Astrocyte of the hippocampus (primary cell): ENCODE measurements at places on chromosomes 3 and 15.

DNA sequence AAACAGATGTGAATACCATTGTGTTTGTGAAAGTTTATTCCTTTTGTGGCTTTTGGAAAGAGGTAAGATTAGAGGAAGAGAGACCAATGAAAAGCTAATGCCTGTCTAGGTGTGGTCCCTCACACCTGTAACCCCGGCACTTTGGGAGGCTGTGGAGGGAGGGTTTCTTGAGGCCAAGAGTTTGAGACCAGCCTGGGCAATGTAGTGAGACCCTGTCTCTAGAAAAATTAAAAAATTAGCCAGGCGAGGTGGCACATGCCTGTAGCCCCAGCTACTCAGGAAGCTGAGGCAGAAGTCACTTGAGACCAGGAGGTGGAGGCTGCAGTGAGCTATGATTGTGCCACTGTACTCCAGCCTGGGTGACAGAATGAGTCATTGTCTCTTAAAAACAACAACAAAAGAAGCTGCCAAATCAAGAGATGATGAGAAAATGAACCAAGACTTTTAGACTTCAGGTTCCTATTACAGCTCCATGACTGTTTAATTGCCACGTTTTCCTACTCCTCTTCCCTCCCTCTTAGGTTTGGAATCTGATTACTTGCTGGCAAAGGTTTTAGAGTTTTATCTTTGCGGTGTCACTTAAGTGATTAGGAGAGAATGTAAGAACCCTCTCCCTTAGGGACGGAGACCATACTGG, 68.7 kb downstream of the CGNL1 start:
- peak; percentile 36 for DNase-seq

GRCh38 chr15:38707802-38708671, 143.4 kb upstream of the RASGRP1 start:
- DNase-seq: peak; percentile 87

GRCh38 chr3:117322866-117323265, 613.3 kb downstream of the TUSC7 start:
- peak; percentile 48 for DNase-seq

GRCh38 chr3:136928240-136928639, 29.5 kb upstream of the IL20RB start:
- DNase-seq: no peak

- peak; percentile 76 for DNase-seq
Measured at GRCh38 chr3:11629716-11630115, 14.0 kb downstream of the VGLL4 start.

DNA sequence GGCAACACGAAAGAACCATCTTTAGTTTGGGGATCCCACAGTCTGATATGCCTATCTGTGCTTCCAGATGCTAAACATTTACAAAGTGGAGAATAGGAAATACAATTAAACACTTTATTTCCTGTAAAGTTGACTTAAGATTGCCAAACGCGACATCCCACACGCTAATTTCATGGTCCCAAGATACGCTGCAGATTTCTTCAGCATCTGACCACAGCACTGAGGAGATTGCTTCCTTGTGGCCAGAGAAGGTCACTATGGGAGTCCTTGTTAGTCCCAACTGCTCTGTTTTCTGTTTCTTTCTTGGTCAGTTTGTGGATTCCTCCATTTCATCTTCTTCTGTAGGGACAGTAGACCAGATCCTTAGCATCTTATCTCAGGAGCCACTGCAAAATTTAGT, 43.3 kb downstream of the ASB7 start:
- no peak for DNase-seq

DNA sequence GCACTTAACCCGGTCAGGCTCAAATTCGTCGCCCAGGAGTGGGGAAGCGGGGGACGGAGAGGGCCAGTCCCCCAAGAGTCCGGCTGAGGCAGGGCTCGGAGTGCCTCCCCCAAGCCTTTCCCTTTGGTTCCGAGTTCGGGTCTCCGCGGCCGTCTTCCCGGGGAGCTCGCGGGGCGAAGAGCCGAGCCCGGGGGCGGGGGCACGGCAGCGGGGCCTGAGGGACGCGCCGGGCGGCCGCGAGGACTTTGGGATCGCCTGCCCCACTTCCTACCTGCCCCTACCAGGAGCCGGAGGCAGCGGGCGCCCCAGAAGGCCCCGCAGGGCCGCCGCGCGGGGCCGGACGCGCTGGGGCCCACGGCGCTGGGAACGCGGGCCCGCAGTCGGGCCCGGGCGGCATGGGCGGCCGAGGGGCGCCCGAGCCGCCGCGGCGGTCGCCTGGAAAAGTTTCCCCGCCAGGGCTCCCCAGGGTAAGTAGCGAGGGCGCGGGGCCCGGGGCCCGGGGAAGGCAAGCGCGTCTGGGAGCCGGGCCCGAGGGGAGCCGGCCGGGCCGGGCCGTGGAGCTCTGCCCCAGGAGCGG, 2.8 kb downstream of the FURIN start:
- peak; percentile 74 for DNase-seq

DNA sequence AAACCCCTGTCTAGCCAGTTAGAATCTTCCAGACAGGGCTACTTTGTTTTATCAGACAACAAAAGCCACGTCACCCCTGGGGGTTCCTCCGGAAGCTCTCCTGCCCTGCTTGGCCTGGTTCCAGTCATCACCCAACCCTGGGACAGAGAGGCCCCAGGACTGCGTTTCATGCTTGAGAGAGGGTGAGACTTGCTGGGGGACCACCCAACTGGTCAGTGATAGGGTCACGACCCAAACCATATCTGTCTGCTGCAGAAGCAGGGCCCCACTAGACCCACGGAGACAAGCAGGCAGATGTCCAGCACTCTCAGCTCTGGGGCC, 1.2 kb downstream of the NT5DC2 start:
- DNase-seq: peak; percentile 73

DNA sequence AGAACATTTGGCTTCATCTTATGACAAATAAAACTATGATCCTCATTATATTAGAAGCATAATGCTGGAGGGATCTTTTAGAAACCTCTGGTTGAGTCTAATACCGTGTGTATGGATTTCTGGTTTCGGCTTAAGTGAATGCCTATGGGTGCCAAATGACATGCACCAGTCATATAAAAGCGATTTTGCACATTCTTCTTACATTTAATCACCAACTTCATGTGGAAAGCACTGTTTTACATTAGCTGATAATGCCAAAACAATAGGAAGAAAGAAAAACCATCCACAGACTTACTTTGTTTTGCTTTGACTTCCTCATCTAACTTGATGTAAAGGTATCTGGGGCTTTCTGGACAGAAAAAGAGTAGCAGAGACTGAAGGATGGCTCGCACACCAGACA, 20.9 kb downstream of the SLC2A2 start:
- no peak for DNase-seq

GRCh38 chr15:38259134-38259533, 6.5 kb downstream of the SPRED1 start:
- no peak for DNase-seq

DNA sequence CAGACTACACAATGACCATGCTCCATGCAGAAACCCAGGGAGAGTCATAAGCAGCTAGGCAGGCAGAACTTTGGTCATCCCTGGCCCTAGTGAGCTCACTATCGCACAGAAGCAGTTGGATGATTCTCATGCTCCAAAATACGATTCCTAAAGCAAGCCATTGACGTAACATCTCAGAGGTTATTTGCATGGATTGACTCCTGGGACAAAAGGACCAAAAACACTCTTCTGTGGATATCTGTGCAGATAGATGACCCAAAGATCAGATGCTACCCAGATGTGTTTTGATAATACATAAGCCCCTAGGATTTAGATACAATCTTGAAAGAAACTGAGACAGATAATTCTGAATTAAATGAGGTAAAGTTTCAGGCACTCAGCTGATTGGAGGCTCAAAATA, 33.4 kb upstream of the STT3B start:
- DNase-seq: no peak

DNA sequence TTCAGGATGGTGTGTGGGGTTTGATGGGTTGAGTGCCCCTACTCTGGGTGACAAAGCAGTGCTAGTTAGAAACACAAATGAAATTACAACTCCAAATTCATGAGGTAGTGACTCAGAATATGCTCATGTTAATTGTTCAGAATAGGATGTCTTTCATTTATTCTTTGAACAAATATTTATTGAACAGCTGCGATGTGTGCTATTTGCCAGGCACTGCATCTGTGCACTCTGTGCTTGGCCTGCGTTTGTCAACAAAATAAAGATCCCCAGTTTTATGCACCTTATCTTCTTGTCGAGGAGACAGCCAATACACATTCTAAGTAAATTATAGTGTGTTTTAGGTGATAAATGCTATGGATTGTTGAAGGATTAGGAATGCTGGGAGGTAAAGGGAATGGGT, 27.3 kb downstream of the MED12L start:
- no peak for DNase-seq

DNA sequence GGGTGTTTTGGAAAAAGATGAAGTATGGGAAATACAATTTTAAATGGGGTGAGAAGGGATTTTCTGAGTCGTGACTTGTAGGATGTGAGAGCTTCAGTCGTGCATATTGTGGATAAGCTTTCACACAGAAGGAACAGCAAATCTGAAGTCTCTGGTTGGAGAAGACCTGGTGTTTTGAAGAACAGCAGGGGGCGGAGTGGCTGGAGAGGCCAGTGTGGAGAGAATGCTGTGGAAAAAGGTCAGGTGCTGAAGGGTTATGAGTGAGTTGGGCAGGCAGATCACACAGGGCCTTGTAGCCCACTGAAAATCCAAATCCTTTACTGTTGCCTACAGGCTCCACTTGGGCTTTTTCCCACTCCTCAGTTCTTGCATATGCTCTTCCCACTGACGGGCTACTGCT, 14.1 kb upstream of the SCAANT1 start:
- no peak for DNase-seq

GRCh38 chr15:87212041-87212440, 1044.5 kb downstream of the NTRK3 start:
- DNase-seq: peak; percentile 25

DNA sequence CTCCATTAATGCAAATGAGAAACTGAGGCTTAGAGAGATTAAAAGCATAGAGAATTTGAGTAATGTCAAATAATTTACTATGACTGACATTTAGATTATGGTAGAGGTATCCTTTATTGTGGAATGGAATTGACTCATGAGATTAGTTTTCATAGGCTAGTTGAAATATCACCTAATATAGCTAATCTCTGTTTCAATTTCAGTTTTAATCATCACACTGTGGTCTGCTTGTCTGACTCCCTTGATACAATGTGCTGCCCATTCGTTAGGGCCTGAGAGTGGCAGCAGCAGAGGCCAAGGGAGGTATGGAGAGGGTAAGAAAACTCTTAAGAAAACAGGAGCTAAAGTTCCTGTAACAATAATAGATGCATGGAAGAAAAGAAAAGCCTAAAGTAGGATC, 13.2 kb upstream of the ZBTB20 start:
- DNase-seq: no peak

GRCh38 chr15:34114739-34115138, 12.9 kb downstream of the PGBD4 start:
- DNase-seq: no peak
